ENCODE measurements at places on chromosomes 1 and 21. TPM values are rescaled to one million over a fixed set of nuclear protein-coding genes. Genes with fewer than 3 reads are reported as not detected.

DNA sequence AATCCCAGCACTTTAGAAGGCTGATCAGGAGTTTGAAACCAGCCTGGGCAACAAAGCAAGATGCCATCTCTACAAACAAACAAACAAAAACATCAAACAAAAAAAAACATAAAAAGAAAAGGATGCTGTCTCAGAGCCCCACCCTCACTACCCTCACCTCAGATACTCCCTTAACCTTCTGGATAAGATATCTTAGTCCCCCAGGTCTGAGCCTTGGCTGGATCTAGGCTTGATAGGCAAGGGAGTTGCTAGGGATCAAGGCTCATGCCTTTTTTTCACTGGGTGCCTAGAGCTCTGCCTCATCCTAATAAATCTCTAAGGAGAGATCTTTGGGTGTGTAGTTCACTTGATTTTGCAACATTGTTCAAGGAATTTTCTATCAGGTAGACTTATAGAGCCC lies 7.4 kb downstream of the HDAC1 start:
- no peak for DNase-seq

- no peak for DNase-seq
Measured at GRCh38 chr1:72122099-72122880, 160.0 kb downstream of the NEGR1 start.

DNA sequence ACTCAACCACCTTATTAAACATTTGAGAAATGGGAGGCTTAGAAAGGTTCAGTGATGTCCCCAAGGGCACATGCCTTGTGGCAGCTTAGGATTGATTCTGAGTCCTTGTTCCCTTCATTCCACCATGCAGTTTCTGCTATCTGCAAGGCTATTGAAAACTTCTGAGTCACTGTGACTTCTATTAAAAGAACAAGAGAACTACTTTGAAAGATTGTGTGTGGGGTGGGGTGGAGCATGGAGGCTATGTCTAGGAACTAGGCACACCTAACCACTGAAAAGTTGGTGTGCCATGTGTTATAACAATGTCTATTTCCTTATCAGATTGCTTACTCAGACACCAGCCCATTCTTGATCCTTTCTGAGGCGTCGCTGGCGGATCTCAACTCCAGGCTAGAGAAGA lies 10.8 kb downstream of the MTARC1 start:
- no peak for DNase-seq

GRCh38 chr1:96651517-96651916 lies 70.1 kb upstream of the PTBP2 start:
- DNase-seq: no peak

DNA sequence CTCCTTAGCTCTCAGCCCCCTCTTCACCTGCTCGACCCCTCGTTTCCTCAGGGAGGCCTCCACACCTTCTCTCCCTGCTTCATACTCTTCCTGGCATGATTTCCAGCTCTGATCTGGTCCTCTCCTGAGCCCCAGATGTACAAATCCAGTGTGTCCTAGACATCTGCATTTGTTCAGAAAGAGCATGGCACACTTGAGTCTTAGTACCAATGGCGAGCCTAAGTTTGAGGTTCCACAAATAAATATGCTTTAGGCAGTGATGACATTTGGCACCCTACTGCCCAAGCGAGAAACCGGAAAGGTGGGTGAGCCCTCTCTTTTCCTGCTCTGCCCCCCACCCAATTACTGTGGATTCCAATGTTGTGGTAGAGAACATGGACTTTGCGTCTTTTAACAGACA lies 34.0 kb downstream of the ATP1A1 start:
- DNase-seq: no peak

GRCh38 chr1:37038227-37039093 lies 4.1 kb upstream of the GRIK3 start:
- peak; percentile 57 for DNase-seq

- no peak for DNase-seq
Measured at GRCh38 chr1:162168261-162168660, 98.8 kb downstream of the NOS1AP start.

GRCh38 chr21:43956670-43957035 lies 55.5 kb upstream of the TRAPPC10 start:
- no peak for DNase-seq

DNA sequence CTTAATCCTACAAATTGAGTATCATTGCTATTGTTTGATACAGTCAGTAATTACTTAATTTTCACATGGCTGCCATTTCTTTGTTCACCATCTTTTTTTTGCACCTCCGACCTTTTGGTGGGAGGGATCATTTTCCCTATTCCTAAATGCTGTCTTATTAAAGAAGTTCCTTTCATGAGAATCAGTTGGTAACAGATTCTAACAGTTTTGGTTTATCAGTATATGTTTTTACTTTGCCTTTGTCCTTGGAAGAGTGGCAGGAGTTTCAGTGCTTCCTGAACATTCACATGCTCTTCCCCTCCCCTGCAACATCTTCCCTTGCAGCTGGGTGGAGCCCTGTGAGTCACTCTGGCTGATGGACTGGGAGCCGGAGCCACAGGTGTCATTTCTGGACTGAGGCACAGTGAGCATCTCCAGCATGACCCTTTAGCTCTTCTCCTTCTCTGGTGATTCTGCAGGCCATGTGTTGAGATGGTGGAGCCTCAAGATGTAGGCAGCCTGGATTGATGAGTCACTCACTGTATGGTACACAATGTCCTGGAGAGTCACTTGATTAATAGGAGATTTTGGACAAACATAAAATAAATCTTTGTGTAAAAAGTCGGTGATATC lies 217.7 kb downstream of the URB2 start:
- DNase-seq: peak; percentile 20

DNA sequence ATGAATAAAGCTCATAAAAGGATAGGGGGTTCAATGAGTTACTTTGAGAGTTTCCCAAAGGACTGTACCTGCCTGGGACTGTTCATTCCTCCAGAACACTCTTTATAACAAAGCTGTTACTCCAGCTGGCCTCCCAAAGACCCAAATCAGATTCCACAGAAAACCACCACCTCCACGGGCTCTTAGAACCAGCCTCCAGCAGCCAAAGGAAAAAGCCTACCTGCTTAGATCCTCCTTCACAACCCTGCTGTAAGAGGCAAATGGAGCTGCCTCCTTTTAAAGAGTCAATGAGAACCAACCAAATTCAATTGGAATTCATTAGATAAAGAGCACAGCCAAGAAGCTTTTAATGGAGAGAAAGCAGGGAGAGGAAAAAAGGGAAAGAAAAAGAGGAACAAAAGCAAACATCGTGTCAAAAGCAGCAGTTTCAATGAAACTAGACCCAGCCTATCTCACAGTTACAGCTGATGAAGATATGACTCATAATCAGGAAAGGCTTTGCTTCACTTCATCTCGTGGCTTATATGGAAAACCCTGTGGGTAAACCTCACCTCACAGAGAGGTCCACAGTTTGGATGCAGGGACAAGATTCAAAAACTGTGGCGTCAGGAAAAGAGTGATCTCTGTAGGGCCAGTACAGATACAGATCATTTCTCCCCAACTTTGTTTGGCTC lies 27.8 kb upstream of the FMO4 start:
- DNase-seq: no peak

- no peak for DNase-seq
Measured at GRCh38 chr1:143643148-143643885, 328.5 kb downstream of the FAM72C start.

GRCh38 chr1:111768023-111768422 lies 12.3 kb downstream of the DDX20 start:
- no peak for DNase-seq

The VAV3 gene
- total RNA-seq: 4.5 TPM

The TMEM269 gene
- 0.41 TPM for total RNA-seq

The RIPPLY3 gene
- not detected for total RNA-seq

The PHC2 gene
- 35.5 TPM for total RNA-seq

The CRYZL1 gene
- 68.9 TPM for total RNA-seq

The FOXJ3 gene
- 90.5 TPM for total RNA-seq

The CFAP74 gene
- total RNA-seq: 0.41 TPM
